ENCODE measurements at places on chromosomes 7 and 10. TPM values are rescaled to one million over a fixed set of nuclear protein-coding genes. Genes with fewer than 3 reads are reported as not detected.

NUTM2E gene
- total RNA-seq = not detected

ELAPOR2 gene
- total RNA-seq = 20.4 TPM

FAM221A gene
- total RNA-seq = 11.1 TPM

AMPH gene
- total RNA-seq = 102 TPM

ATRNL1 gene
- total RNA-seq = 0.98 TPM

DENND2A gene
- total RNA-seq = 10.4 TPM

ANKRD61 gene
- 0.44 TPM for total RNA-seq

SLC18A3 gene
- total RNA-seq = not detected

TACC2 gene
- 22.2 TPM for total RNA-seq

ACTL6B gene
- not detected for total RNA-seq

ACTR3C gene
- 2.0 TPM for total RNA-seq

GBX1 gene
- total RNA-seq = not detected

All from subcutaneous adipose tissue (tissue), 4 donors.